ENCODE measurements at places on chromosomes 6 and 20.

GRCh38 chr6:65505736-65506135 lies 201.3 kb downstream of the EYS start:
- DNase-seq, result no peak

DNA sequence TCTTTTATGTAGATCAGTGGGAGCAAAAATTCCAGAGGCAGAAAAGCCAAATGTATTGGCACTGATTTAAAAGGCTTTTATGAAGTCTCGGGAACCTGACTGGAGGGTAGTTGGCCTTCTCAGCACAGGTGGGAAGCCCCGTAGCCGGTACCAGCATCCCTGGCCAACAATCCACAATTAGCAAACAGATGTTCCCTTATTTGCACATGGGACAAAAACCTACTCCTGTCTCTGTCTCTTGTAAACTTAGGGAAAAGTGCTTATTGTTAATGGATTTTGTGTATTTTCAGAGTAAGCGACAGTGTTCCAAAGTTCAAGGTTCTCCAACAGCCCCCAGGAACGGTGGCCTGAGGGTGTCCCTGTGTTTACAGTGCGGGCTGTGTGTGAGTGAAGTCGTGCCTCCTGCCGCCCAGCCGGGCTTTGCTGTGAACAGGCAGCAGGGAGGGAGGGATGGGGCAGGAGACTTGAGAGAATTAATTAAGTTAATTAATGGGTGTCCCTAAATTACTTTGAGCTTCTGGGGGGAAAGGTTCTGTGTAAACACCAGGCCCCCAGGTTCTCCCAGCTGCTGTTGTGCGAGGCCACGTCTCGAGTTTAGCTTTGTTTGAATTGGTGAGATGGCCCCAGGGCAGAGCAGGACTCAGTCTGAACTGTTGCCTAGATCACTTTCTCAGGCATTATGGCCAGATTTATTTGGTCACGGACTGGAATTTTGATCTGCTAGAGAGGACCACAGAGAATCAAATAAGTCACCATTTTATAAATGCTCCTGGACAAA lies 3.9 kb downstream of the SYNJ2 start:
- DNase-seq, result no peak

DNA sequence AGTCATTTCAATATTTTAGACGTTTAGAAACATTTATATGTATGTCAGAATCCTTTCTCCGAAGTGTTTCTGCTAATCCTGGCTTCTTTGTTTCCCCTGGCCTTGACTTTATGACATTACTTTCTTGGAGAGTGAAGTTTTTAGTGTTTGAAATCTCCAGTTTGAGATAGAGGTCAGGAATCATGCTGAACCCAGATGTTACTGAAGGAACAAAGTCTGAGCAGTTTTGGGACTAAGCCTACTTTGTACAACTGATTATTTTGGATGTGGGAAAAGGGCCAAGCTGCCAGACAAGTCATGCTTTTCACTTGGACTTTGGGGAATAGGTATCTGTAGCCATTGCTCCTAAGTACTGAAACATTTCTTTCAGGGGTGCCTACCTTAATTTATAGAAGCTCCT lies 2.3 kb downstream of the RNF144B start:
- DNase-seq, result no peak

- peak; percentile 6 for DNase-seq
Observed at GRCh38 chr6:141848029-141848890, 284.5 kb upstream of the GJE1 start.

DNA sequence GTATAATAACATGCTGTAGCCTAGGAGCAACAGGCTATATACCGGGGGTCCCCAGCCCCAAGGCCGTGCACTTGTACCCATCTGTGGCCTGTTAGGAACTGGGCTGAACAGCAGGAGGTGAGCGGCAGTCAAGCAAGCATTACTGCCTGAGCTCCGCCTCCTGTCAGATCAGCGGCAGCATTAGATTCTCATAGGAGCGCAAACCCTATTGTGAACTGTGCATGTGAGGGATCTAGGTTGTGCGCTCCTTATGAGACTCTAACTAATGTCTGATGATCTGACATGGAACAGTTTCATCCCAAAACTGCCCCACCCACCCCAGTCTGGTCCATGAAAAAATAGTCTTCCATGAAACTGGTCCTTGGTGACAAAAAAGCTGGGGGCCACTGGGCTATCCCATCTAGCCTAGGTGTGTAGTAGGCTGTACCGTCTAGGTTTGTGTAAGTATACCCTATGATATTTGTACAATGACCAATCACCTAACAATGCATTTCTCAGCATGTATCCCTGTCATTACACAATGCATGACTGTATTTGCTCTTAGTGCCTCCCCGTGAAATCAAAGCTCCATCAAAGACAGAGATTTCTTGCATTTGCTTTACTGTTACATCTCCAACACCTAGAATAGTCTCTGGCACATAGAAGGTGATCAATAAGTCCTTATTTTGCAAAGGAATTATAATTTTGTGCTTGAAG lies 30.8 kb downstream of the NHSL1 start:
- DNase-seq, result no peak

DNA sequence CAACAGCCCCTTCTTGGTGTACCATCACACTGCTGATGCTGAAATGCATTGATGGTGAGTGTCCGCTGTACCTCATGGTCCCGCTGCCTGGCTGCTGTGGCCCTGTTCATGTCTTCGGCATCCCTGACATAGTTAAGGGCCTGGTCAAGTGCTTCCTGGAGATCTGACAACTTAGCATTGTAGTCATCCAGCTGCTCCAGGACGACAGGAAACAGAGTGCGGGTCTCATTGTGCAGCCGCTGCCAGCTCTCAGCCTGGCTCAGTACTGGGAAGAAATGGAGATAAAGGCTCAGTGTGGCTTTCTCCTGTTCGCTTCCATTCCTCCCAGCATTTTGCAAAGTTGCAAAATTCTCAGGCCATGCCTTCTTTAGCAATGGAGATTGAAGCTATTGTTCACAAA lies 81.8 kb downstream of the LAMA4 start:
- no peak for DNase-seq

GRCh38 chr6:99002831-99003230 lies 55.1 kb upstream of the FBXL4 start:
- no peak for DNase-seq

DNA sequence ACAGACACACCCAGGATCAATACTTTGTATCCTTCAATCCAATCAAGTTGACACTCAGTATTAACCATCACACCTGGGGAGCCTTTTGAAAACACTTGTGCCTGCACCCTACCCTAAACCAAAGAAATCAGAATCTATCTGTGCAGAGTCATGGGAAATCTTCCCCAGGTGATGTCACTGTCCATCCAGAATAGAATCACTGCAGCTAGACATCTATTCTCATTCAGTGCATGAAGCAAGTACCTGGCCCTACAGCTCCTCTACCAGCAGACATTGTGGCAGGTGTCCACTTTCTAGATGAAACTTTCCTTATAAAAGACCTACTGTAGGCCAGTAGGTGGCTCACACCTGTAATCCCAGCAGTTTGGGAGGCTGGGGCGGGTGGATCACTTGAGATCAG lies 262.4 kb upstream of the MARCKS start:
- no peak for DNase-seq

GRCh38 chr20:43009532-43009931 lies 180.2 kb downstream of the PTPRT start:
- no peak for DNase-seq

DNA sequence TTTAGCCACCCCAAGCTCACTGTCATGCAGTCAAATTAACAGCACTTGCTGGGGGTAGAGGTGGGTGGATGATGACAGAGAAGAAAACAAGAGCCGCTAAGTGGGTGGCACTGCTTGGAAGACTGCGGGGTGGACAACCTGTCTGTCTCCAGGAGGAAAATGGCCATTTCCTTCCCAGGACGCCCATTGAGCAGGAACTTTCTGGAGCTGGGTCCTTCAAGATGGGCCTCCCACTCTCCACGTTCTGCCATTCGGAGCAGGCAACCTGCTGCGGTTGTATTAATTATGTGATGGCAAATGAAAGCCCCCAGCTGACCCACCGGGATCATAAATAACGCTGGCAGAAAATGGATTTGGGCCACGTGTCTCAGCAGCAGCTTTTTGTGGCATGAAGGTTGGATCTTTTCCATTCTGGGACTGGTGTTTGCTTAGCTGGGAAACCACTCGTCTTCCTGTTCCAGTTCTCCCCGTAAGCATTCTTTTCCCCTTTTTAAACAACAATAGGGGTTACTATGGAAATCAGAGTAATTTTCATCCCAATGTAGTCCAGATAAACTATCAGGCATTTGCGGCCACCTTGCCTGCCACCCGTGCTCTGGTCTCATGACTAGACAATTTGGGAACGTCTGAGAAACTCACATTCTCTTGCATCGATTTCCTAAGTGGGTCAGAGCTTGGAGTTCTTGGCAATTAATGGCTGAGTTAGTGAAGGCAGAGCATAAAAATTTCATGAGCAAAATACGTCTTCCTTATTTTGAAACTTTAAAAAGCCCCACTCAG lies 215.5 kb downstream of the ANKRD60 start:
- no peak for DNase-seq

DNA sequence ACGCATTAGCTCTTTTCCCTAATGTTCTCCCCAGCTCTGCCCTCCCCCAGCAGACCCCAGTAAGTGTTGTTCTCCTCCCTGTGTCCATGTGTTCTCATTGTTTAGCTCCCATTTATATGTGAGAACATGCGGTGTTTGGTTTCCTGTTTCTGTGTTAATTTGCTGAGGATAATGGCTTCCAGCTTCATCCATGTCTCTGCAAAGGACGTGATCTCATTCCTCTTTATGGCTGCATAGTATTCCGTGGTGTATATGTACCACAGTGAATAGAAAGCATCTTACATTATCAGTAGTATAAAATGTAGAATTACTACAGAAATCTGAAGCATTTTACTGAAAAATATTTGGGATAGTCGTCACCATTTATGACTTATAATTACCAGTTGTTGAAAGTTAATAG lies 21.8 kb downstream of the HLA-DRA start:
- no peak for DNase-seq

- DNase-seq, result no peak
Observed at GRCh38 chr6:77368660-77369313, 94.5 kb downstream of the HTR1B start.

- DNase-seq, result no peak
Observed at GRCh38 chr6:35068206-35068605, 72.9 kb downstream of the TCP11 start.

DNA sequence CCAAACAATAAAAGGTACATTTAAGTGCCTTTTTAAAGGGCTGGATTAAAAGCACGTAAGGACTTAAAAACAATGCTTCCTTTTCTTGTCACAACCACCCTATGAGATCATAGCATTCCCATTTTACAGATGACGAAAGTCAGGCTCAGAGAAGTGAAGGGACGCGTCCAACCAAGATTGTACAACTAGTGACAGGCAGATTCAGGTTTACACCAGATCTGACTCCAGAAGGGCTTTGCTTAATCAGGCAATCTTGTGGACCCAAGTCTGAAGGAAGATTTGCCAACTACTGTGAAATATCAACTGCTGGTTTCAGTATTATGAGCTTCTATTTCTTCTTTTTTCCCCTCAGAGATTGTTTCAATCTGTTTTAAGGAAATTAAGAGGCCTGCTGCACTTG lies 877 bp downstream of the ENPP4 start:
- no peak for DNase-seq

DNA sequence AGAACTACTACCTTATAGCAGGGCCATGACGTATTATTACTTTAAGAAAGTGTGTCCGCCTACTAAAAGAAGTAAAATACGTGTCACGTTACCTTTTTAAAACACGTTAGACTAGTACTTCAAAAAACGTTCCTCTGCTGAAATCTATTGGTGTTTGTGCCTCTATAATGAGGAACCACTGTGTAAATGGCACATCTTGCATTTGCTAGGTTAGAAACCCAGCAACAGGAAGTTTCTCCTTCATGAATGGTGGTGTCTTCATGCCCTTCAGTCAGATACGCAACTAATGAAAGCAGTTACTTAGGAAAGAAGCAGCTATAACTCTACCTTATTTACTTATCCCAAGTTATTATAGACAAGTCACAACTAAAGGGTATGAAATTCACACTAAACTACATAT lies 343.5 kb downstream of the RNGTT start:
- no peak for DNase-seq

- no peak for DNase-seq
Observed at GRCh38 chr20:50571466-50571865, 61.3 kb downstream of the PTPN1 start.

GRCh38 chr6:129733290-129733689 lies 23.3 kb upstream of the ARHGAP18 start:
- no peak for DNase-seq

GRCh38 chr6:56037601-56038000 lies 162.2 kb upstream of the BMP5 start:
- DNase-seq, result no peak

DNA sequence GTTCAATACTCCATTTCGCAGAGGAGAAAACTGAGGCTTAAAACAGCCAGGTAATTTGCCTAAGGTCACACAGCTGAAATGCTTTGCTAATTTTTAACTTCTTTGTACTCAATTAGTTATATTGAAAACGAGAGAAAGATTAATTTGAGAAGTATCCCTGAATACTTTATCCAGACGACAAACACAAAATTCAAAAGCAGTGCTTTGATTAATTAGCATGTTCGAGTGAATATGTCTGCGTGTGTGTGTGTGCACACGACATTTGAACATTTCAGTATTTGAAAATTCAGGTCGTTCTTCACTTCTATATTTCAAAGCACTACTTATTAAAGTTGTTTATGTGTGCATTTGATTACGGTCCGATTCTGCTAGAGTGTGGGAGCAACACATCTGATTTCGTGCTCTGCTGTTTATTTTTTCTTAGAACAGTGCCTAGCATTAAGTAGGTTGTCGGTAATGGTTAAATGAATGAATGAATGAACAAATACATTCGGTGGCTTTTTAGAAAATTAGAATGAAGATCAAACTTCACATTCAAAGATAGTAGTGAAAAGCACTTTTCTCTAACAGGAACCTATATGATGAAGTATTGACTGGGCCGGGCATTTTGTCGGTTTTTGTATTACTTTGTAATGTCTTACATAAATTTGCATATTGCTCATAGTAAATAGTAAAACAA lies 36.9 kb upstream of the SYNCRIP start:
- no peak for DNase-seq

DNA sequence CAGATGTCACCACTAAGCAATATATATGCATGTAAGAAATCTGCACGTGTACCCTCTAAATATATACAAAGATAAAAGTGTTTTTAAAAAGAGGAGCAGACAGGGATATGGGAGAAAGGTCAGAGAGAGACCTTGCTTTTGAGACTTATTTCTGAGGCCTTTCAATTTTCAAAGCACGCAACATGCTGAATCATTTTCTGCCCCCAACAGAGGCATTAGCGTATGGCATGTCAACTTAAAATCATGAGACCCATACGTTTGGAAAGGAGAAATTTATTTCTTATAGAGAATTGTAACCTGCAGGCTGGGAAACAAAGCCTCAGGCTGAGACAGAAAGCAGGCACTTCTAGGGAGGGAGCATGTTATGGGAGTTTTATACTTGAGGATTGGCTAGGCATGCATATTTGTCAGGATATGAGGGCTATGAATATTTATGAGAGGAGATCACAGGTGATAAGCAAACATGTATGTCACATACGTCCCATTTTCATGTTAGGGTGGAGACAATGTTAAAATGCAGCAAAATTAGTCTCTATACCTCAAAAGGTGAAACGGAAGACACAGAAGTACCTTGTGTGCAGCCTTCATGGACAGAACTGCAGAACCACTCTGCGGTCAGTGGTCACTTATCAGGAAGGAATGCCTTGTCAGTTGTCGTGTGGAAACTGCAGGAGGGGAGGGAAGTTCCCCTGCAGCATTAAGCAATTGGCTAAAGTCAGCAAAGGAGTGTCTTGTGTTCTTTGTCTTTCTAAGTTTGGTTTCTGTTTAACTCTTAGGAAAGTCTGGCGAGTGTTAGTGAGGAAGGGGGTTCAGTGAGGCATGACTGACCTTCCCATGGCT lies 6.3 kb upstream of the GABRR2 start:
- no peak for DNase-seq

GRCh38 chr6:76481101-76481500 lies 408.6 kb upstream of the IMPG1 start:
- no peak for DNase-seq
